Stimulated activated CD4-positive, alpha-beta T cell treated with anti-CD3 and anti-CD28 coated beads, Interleukin-1b, Interleukin-23, amount 100 ng/mL, for 1 hour (primary cell): ENCODE measurements at places on chromosomes 2 and 18.

- DNase-seq, result no peak
Measured at GRCh38 chr18:75070625-75071483, 138.1 kb downstream of the PTGR3 start.

GRCh38 chr2:143263066-143263625 lies 133.9 kb downstream of the ARHGAP15 start:
- no peak for DNase-seq

DNA sequence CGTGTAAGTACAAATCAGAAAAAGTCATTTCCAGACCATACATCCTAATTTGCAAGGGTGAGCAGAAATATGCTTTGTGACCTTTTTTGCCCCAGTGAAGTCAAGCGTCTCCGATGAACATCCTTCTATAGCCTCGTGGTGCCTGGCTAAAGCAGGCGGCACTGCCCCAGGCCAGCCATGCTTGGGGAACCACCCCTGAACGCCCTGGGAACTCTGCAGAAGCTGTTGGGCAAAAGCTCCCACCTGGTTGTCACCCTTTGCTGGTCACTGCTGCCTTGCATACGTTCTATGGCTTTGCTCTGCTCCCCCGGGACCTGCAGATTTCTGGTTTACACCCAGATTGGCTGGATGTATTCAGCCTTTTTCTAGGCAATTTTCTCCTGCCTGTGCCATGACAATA lies 256.4 kb downstream of the SS18 start:
- no peak for DNase-seq

DNA sequence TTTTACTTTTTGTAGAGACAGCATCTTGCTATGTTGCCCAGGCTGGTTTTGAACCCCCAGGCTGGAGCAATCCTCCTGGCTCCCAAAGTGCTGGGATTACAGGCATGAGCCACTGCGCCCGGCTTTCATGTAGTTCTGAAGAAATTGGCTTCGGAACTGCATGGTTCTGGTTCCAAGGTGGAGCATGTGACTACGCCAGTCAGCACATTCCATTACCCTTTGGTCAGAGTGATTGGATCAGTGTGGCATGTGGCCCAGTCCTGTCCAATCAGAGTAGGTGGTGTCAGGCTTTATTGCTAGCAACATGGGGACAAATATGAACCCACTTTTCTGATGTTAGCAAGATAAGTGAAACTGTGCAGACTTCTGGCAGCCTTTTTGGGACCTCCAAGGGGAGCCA lies 16.3 kb upstream of the ATOH8 start:
- DNase-seq, result no peak

GRCh38 chr2:169221745-169222369 lies 140.5 kb downstream of the LRP2 start:
- DNase-seq, result no peak

- DNase-seq, result no peak
Measured at GRCh38 chr2:205403244-205403825, 279.0 kb upstream of the NRP2 start.

DNA sequence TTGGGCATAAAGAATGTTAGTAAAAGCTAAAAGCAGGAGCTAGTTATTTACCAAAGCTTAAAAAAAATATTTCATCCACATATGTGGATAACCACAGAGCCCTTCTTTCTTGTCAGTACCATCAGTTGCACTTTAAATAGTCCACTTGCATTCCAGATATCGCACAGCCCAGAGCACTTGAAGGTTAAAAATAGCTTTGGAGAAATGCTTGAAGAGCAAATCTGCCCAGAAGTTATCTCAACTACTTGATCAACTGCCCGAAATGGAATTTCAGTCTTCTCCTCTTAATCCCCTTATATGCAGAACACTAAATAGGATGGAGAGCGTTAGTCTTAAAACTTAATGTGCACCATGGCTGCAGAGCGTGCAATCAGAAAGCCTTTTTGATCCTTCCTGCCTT lies 148.3 kb downstream of the PLEKHA3 start:
- no peak for DNase-seq

DNA sequence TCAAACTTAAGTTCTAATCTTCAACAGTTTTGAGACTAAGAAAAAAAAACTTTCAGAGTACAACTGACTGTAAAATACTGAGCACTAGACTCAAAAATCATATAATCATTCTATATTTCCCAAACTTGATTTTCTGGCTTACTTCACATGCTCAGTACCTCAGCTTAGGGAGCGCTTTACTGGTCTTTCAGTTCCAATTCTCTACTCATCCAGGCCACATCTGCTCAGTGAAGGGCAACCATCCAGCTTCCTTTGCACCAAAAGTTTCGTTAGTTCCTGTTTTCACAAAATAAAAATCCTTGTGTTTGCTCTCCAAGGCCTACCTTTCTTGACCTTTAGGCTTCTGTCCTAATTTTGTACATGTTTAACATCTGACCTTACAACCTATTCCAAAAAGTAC lies 287.6 kb upstream of the LRRTM1 start:
- DNase-seq, result no peak

- DNase-seq, result no peak
Measured at GRCh38 chr2:197894751-197895274, 90.4 kb downstream of the PLCL1 start.

DNA sequence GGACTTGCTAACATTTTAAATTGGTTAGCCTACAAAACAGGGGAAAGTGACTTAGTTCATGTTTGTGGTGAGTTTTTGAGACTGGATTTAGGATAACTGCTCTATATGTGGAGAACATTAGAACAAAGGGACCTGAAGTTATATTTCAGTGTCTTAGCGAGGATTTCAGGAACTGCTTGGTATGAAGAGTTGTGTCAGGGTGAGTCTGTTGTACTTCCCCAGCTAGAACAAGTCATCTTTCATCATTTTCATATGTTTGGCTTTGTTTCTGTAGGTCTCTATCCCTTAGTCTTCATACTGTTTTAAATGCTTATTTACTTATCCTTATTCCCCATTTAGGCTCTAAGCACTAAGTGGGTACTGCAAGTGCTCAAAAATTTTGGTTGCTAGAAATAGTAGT lies 41.9 kb downstream of the KCMF1 start:
- DNase-seq, result no peak

DNA sequence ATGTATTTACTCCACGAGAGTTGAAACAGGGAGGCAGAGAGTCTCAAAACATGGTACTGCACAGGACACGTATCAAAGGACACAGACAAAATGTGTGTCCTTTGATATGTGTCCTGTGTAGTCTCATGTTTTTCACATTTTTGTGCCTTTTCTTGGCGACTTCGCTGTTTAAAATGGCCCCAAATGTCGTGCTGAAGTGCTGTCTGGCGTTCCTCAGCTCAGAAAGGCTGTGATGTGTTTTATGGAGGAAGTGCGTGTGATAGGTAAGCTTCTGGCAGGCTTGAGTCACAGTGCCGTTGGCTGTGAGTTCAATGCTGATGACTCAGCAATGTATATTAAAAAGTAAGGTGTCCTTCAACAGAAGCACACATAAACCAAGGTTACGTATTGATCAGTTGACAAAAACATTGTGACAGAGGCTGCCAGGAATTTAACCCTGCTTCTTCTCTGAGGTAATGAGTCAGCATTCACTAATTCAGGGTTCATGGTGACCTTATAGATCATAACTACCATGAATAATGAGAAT lies 78.2 kb downstream of the DYSF start:
- no peak for DNase-seq

DNA sequence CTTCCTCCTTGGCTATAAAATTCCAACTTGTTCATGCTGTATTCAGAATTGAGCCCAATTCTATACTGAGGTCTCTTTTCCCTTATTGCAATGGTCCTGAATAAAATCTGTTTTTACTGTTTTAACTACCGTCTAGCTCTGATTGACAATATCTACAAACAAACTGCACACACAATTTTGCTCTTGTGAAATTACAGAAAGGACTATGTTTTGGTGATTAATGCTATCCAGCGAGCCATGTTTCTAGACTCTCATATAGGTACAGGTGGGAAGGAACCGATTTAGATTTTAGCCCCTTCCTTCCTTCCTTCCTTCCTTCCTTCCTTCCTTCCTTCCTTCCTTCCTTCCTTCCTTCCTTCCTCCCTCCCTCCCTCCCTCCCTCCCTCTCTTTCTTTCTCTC lies 254.4 kb downstream of the SLC4A3 start:
- DNase-seq, result no peak

GRCh38 chr2:168216351-168217005 lies 30.9 kb downstream of the STK39 start:
- no peak for DNase-seq

- no peak for DNase-seq
Measured at GRCh38 chr2:43305517-43305916, 79.1 kb upstream of the ZFP36L2 start.

- DNase-seq, result no peak
Measured at GRCh38 chr2:55932843-55933242, 9.3 kb upstream of the EFEMP1 start.

DNA sequence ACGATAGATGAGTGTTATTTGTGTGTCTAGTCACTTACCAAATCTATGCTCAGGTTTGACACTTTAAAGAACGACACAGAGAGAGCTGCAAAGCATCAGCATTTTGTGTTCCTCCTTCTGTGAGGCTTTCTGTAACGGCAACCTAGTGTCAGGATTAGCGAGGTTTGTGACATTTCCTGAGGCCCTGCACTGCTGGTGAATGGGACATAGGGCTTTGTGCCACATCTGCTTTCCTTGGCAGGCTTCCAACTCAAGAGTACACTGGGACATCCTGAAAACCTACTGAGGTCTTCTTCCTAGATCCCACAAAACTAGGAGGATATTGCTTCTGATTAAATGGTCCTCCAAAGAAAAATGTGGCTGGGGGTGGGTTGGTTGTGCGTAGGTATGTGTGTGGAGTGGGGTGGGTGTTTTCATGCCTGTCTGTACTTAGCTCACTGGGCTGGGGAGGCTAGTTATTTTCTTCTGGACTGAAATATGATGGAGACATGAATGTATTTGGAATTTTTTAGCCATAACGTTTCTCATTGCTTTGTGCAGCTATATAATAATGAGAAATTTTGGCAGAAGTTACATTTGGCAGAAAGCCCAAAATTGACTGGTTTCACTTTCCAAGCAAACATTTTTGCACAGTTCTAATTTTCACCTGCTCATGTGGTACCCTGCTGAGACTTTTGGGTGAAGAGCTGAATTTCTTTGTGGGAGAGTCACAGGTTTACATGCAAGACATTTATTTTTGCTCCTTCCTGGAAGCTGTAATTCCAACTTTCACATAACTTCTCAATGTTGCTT lies 308.4 kb downstream of the XIRP2 start:
- DNase-seq, result no peak

DNA sequence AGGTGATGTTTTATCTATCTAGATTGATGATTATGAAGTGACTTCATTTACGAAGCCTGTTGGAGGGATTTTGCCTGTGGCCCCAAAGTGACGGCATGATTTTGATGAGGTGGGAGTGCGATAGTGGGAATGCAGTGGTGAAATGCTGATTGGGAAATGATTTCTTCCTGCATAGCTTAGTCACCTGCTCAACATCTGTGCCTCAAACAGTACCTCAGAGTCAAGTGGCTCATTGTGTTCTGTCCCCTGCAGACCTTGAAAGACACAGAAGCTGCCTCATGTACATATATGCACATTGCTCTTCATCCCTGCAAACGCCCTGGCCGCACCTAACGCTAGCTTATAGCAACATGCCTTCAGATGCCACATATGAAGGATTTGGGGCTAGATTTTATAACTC lies 201.2 kb downstream of the TPGS2 start:
- DNase-seq, result no peak

GRCh38 chr18:59220164-59220783 lies 316 bp downstream of the GRP start:
- DNase-seq, result no peak

- no peak for DNase-seq
Measured at GRCh38 chr2:101758001-101758400, 60.5 kb downstream of the MAP4K4 start.

- no peak for DNase-seq
Measured at GRCh38 chr2:71190656-71191569, 36.0 kb downstream of the PAIP2B start.

GRCh38 chr2:95551055-95551568 lies 40.7 kb upstream of the TRIM43 start:
- no peak for DNase-seq

GRCh38 chr18:41155910-41156851 lies 798.9 kb upstream of the PIK3C3 start:
- no peak for DNase-seq

GRCh38 chr2:118089139-118089800 lies 999 bp downstream of the INSIG2 start:
- DNase-seq, result no peak

DNA sequence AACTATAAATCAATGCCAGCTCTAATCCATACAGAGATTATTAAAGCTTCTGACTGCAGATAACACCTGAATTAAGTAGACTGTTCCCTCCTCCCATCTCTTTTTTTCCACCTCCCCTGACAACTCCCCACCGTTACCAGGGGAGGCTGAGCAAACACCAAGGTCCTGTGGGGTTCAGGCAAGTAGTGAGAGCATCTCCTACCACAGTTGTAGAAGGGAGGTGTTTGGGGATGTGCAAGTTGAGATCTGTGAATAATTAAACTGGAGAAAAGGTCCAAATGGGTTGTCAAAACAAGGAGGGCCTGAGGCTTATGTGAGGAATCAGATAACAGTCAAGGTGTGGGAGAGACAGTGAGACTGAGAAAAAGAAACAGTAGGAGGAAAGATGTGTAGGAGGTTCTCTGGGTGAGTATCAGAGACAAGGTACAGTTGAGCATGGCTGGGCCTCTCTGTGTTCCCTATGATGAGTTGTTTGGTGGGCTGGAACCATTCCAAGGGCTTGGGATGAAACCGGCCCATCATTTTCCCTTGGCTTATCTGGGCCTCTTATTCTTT lies 194.6 kb downstream of the CYRIA start:
- DNase-seq, result no peak

- DNase-seq, result no peak
Measured at GRCh38 chr2:239130786-239131325, 270.0 kb downstream of the HDAC4 start.

- DNase-seq, result no peak
Measured at GRCh38 chr2:188199716-188200128, 92.0 kb upstream of the GULP1 start.

DNA sequence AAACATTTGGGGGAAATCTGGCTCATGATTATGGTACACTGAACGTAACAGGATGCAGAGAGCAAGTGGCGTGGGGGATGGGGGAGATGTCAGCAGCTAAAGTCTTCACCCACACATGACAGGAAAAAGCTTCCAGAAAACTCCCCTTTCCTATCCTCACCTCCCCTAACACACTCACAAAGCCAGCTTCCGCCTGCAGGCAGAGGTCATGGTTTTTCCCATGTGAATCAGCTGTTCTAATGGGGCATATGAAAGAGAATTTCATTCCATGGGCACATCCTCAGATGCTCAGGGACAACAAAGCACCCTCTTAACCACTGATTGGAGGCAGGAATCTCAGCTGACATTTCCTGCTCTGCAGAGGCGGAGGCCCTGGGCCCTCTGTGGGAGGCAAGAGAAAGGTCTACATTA lies 129.1 kb downstream of the TSN start:
- DNase-seq, result no peak

GRCh38 chr2:235599596-235600338 lies 105.9 kb downstream of the AGAP1 start:
- DNase-seq, result no peak

DNA sequence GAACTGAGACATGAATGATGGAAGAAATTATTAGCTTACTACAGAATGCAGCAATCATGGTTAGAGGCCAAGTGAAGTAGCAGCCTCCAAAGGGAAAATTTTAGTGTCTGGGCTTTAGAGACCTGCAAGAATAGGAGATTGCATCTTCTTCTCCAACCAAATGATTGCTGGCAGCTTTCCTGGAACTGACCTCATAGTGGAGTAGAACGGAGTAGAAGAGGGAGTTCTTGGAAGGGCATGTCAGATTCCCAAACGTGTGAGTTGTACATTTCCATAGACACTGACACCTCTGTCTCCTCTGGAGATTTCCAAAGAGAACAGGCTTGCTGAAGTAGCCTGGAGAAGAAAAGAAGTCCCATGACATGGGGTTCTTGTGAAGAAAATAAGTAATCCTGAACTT lies 169.8 kb upstream of the ERBB4 start:
- DNase-seq, result no peak
